ENCODE measurements at places on chromosomes 1 and 21. TPM values are rescaled to one million over a fixed set of nuclear protein-coding genes. Genes with fewer than 3 reads are reported as not detected.

DNA sequence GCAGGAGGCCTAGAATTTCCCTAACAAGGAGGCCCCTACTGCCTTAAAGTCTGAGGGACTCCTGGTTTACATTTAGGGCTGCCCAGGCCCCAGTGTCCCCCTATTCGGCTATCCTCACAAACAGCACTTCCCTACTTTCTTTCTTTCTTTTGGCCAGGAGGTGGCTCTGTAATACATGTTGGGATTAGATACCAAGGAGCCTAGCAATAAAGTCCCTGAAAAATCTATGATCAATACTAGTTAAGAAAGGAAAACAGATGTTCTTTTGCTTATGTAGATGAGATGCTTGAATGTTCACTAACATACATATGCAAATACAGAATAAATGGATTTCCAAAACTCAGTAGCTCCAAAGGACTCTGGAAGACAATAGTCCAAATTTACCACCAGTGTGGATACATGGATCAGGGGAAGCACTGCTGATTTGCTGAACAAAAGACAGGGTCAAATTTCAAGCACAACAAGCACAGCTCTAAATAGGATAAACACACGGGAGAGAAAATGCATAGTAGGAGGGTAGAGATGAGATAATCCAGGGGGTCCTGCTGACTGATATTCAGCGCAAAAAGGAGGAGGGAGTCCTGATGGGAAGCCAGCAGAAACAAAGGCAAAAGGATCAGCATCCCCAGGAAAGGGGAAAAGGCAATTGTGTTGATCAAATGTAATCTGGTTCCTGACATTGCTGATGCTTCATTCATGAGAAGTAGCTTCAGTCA, 240.0 kb downstream of the NUF2 start:
- DNase-seq = no peak

GRCh38 chr1:170388489-170388888, 143.5 kb upstream of the GORAB start:
- DNase-seq = no peak

DNA sequence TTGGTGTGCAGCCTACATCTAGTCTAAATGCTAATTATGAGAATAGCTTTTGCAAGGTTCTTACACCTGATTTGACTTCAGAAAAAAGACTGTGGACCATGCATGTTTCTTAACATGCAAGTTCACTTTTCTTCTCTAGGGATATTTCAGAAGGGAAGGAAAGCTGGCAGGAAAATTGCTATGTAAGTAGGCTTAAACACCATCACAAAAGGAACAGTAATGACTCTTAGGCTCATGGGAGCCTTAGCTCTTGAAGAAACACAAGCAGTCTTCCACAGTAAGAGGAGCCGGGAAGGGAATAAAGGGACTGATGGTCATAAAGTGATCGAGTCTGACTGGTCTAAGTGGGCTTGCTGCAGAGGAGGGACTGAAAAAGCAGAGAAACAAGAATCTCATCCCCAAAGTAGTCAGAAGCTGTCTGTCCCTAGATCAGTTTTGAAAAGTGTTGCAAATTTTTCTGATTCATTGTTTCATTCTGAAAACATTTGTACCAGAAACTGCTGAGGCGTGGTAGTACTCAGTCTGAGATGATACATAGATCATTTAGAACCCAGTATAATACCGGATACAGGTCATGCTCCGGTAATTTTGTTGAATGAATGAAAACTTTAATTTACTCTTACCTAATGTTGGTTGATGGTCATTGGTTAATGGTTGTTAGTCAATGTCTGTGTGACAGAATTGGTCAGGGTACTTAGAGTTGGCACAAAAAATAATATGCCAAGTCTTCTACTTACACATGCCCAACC, 40.9 kb downstream of the SMYD2 start:
- DNase-seq = no peak

GRCh38 chr1:59701376-59701775, 113.4 kb upstream of the HOOK1 start:
- DNase-seq = no peak

DNA sequence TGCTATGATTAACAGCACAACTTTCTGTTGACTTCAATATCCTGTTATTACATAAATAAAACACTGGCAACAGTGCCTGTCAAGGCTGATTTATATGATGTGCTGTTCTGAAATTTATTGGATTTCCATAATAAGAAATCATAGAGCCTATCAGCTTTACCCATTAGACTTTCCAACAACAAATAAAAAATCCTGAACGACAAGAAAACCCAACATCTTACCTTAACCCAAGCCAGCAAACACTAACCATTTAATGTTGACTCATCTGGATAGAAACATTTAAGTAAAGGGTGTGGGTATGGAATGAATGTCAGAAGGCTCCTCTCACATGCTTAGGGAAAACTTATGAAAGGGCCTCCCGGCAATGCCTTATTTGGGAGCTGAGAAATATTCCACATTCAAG, 165.1 kb downstream of the SLC45A1 start:
- no peak for DNase-seq

- DNase-seq = no peak
Observed at GRCh38 chr1:58861076-58861475, 77.2 kb upstream of the JUN start.

Gene NSL1
- total RNA-seq = 19.0 TPM

Gene ARHGEF10L
- total RNA-seq = not detected

Gene AHDC1
- 21.1 TPM for total RNA-seq

Gene ANKRD45
- total RNA-seq = not detected
